Activated CD8-positive, alpha-beta memory T cell treated with anti-CD3 and anti-CD28 coated beads for 48 hours (primary cell): ENCODE measurements at places on chromosomes 11 and 22.

- no peak for DNase-seq
Observed at GRCh38 chr22:28857288-28857687, 26.1 kb upstream of the ZNRF3 start.

GRCh38 chr11:65981972-65982823, 19.8 kb downstream of the EIF1AD start:
- DNase-seq = no peak

GRCh38 chr11:60756307-60757032, at the start of gene MS4A15:
Gene MS4A15, plus strand, starts transcription at chr11:60756867. Its CDS starts 6,867 bp downstream, at chr11:60763734.
- no peak for DNase-seq

DNA sequence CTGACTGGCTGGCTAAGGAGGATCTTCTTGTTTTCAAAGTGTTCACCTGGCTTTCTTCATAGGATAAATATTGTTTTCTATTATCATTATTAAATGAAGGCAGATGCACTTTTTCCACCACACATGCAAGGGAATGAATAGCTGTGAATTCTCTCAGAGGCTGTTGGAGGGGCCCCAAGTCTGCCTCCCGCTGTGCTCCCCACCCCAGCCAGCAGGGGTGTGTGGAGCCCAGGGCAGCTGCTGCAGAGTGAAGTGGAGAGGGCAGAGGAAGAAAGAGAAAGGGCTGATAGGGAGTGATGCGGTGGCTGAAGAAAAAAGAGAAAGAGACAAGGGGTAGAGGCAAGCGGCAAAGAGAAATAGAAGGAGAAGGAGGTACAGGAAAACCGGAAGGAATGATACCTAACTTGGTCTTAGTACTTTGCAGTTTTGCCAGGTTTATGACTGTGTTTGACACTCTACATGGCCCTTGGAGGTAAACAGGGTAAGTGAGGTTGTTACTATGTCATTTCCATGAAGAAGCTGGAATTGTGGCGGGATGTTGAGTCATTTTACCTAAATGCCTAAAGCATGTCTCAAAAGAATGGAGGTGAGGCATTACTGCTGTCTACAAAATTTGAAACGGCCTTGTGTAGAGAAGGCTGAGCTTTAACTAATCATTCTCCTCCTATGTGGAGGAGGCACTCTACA, 145.7 kb upstream of the B3GAT1 start:
- DNase-seq = no peak

DNA sequence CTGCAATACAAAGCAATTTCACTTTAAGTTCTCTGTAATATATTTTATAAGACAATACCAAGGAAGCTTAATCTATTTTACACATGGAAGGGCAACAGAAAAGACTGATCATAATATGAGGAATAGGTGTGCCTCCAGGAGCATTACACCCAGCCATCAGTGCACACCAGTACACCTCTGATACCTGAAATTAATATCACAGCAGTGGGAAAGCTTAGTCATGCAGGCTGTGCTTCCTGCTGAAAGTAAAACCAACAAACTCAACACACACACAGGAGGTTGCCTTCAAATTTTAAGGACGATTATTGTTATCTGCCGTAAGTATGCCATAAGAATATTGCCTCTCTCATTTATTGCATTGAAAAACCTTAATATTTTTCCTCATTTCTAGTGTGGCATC, 1119.1 kb upstream of the TENM4 start:
- DNase-seq = no peak

DNA sequence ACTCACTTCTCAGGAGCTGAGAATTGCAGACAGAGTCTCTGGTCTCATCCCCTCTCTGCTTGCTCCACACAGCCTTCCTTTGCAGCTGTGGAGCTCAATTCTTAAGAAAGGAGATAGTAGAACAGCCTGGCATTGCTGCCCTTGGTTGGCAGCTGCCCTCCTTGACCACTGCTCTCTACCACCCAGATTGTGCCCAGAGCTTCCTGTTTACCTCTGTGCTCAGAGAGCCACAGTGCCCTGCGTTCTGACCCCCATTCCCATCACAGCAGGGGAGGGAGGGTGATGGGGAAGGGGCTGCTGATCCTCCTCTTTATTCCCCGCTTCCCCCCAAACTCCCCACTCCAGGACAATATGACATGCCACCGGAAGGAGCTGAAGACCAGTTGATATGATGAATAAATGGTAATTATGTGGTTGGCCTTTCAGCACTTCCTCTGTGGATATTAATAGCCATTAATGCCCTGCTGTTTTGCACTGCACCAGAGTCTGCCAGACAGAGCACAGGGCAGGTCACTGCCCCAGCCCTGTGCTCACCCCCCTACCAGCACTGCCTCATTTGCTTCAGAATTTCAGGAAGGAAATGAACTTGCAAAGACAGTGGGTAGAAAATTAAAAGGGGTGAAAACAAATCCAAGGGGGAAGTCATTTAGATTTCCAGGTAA, 426.8 kb upstream of the CADM1 start:
- no peak for DNase-seq

DNA sequence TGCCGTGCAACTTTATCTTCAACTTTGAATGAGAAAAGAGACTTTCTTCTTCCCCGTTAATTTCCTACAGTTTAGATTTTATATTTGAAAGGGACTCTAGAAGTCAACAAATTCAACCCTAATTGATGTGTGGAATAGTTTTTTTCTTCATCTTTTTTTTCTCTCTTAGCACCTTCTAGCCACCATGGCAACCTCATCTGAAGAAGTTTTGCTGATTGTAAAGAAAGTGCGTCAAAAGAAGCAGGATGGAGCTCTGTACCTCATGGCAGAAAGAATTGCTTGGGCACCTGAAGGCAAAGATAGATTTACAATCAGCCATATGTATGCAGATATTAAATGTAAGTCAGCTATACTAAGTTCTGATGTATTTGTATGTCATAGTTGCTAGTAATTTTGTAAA, 10.5 kb downstream of the GTF2H1 start:
- DNase-seq = no peak

GRCh38 chr11:35047179-35047578, 91.8 kb upstream of the CD44 start:
- no peak for DNase-seq

GRCh38 chr22:47043835-47044721, 281.6 kb downstream of the TBC1D22A start:
- DNase-seq = no peak

GRCh38 chr11:122808478-122808869, 29.8 kb upstream of the CRTAM start:
- no peak for DNase-seq

DNA sequence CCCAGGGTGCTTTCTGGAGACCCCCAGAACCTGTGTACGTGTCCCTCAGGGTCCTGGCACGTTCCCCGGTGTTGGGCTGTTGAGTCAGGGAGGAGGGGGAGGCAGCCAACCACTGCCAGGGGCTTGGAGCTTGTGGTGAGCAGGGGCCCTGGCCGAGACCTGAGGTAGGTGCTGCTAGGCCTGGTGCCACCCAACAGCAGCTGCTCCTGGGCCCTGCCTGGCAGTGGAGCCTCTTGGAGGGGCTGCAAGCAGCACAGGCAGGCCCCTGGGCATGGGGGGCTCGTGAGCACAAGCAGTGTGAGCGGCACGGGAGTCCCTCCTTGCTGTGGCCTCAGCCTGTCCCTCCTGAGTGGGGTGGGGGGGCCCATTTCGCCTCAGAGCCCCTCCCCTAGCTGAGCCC, 7.2 kb upstream of the SELENOO start:
- DNase-seq = no peak

GRCh38 chr11:5550440-5551095, 2.2 kb upstream of the OR52H1 start:
- DNase-seq = no peak

GRCh38 chr11:36022882-36023281, 79.0 kb downstream of the LDLRAD3 start:
- DNase-seq = no peak

GRCh38 chr11:69718147-69718546, 14.3 kb upstream of the FGF19 start:
- DNase-seq = no peak

- DNase-seq = no peak
Observed at GRCh38 chr22:28282405-28283067, 363.5 kb upstream of the PITPNB start.

DNA sequence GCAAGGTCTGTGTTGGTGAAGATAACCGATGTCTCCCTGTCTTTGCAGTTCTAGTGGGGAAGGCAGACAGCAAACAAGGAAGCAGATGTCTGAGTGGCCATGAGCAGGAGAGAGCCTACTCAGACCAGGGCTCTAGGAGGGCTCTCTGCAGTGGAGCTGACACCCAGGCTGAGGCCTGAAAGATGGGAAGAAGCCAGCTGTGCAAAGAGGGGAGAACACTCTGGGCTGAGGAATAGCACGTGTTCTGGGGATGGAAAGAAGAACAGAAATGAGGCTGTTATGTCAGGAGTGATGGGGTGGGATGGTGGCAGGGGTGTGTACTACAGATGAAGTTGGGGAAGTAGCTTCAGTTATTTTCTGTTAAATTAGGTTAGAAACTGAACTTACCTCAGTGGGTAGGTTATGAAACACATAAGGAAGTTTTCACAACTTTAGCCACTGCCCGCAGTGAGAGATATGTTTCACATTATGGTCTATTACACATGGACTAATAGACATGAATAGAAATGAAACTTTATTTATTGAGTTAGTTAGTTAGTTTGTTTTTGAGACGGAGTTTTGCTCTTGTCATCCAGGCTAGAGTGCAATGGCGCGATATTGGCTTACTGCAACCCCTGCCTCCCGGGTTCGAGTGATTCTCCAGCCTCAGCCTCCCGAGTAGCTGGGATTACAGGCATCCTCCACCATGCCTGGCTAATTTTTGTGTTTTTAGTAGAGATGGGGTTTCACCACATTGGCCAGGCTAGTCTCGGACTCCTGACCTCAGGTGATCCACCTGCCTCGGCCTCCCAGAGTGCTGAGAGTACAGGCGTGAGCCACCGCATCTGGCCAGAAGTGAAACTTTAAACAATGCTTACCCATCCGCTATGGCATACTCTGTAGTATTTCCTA, 7.8 kb downstream of the DCPS start:
- no peak for DNase-seq

DNA sequence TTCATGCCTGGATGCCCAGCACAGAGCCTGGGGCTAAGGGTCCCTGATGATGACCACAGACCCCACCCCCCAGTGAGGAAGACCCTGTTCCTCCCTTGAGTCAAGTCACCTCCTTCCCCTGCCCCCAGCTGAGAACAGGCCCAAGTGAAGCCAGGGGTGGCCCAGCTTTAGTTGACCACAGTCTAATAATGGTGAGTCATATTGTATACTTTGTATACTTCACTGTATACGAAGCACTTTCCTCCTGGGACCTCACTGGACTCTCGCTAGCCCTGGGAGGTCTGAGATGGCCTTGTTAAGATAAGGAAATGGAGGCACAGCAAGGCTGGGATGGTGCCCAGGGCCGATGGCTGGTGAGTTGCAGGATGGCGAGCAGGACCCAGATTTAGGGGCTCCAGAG, 3.7 kb upstream of the FLRT1 start:
- no peak for DNase-seq

DNA sequence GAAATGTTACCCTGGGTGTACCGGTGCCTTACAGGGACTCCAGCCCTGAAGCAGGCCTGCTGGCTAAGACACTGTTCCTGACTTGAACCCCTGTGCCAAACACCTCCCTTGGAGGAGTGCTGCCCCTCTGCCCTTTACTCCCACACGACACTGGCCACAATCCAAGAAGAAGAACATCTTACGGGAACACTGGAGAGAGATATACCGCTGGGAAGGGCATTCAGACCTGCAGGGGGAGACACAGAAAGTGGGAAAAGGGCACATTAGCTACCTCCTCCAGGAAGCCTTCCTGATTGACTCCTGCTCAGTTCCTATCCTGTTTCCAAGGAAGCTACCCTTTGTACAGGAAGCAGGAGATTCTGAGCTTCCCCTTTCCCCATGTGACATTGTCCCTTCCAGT, 18.7 kb downstream of the TMPRSS13 start:
- DNase-seq = no peak

- no peak for DNase-seq
Observed at GRCh38 chr22:27991586-27992293, 72.7 kb upstream of the PITPNB start.

DNA sequence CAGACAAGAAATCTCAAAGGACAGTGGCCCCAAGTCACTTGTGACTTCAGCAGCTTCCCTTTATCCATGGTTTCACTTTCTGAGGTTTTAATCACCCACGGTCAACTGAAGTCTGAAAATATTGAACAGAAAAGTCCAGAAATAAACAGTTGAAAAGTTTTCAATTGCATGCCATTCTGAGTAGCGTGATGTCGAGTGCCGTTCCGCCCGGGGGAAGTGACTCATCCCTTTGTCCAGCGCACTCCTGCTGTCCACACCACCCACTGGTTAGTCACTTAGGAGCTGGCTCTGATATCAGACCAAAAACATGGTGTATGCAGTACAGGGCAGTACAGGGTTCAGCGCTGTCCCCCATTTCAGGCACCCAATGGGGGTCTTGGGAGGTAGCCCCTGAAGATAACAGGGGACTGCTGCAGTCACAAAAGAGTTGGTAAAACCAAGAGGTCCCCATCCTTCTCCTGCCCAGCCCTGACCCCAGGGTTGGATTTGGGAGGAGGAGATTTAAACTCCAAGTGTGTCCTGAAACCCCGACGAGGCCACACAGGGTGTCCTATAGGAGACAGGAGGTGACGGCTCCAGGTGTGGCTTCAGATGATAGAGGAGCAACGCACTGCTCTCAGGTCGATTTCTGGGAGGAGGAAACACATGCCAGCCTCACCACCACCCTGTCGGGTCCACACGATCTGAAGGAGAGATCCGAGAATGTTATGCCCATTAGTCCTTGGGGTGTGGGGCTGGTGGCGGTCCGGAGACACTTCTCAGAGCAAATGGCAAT, 390.1 kb downstream of the CTTN start:
- no peak for DNase-seq

DNA sequence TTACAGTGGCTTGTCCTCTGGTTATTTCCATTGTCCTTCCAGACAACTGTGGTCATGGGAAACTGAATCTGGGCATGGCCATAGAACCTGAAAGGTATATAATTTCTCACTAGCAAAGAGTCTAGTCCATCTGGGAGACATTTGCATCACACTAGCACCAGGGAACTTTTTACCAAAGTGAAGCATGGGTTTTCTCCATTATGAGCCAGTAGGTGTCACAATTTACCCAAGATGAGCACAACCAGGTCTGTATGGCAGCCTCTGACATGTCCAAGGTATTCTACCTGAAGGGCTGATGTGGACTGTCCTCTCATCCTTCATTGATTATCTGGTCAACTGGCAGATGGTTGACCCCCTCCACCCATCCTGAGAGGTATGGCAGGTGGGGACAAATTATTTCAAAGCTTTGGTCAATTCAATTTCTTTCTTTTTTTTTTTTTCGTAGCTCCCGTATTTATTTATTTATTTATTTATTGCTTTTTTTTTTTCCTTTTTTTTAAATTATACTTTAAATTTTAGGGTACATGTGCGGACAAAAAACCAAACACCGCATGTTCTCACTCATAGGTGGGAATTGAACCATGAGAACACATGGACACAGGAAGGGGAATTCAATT, 425.9 kb downstream of the TMEM135 start:
- DNase-seq = no peak

DNA sequence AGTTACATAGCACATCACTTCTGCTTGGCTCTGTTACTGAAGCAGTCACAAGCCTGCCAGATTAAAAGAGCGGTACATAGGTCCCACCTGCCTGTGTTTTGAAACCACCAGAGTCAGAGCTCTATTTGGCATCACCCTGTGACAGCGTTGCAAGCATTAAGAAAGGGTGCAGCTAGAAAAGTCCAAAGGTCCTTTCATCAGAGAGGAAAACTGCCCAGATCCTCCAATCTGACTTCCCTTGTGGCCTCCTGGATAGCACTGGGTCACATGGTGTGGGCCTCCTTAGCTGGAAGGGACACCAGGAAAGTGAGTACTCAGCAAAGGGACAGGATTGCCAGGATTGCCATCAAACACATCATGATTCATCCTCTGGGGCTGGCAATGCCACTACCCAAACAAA, 22.9 kb downstream of the STX3 start:
- no peak for DNase-seq
